ENCODE measurements at places on chromosomes 4 and X. TPM values are rescaled to one million over a fixed set of nuclear protein-coding genes. Genes with fewer than 3 reads are reported as not detected.

Gene CXCL13
- not detected for total RNA-seq

Gene TEX13C
- not detected for total RNA-seq

Gene CPLX1
- 0.93 TPM for total RNA-seq

DNA sequence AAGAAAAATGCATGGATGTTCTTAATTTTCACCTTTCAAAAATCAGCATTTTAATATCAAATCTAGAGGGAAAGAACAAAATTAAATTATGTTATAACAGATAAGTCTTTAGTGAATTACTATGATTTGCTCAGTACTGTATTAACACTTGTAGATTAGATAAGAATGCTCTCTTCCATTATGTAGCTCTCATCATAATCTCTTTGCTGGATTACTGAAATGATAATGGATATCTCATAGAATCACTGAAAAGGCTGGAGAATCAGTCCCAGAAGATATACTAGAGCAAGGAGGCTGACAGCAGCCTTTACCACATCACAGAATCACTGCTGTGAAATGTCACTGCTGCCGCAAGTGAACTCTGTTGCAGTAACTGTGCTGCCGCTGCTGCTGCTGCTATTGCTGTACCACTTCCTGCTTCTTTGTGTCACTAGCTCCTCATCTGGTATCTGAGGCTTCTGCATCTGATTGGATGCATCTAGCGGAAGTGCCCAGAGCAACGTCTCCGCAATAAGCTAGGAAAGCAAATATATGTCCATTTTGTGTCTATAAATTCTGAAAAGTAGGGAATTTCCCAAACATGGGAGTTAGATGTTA, 738.2 kb downstream of the ADGRL3 start:
- DNase-seq: no peak

- no peak for DNase-seq
Observed at GRCh38 chrX:1502241-1502640, 34.7 kb downstream of the P2RY8 start.

DNA sequence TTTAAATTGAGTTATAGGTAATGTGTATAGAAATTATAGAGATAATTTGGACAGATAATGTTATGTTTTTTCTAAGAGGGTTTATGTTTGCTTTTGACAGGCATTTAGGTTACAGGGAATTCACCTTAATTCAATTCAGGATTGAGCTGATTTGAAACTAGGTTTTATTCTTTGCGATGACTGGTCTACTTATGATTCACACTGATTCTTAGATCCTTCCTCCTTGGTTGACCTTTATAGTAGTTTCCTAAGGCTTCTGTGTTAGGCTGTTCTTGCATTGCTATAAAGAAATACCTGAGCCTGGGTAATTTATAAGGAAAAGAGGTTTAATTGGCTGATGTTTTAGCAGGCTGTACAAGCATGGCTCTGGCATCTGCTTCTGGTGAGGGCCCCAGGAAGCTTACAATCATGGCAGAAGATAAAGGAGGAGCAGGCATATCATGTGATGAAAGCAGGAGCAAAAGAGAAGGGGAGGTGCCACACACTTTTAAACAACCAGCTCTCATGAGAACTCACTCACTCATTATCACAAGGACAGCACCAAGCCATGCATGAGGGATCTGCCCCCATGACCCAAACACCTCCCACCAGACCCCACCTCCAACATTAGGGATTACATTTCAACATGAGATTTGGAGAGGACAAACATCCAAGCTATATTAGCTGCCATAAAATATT, 155.0 kb upstream of the SFRP2 start:
- DNase-seq: no peak

GRCh38 chrX:131827935-131828334, 195.2 kb upstream of the STK26 start:
- peak; percentile 40 for DNase-seq

DNA sequence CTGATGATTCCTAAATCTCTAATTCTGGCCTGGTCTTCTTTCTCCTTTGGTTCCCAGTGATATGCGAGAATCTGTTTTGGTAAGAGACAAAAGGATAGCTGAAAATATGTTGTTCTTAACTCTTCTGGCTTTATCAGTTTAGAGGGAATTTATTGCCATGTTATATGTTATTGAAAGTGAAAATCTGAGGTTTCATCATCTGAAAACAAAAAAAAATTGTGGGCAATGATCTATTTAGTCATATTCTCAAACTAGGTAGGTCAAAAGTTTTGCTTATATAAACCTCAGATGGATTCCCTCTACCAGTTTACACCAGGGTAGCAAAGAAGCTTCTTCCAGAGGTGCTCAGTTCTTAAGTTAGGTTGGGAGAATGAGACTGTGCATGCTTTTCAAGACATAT, 103.6 kb downstream of the ITM2A start:
- no peak for DNase-seq

DNA sequence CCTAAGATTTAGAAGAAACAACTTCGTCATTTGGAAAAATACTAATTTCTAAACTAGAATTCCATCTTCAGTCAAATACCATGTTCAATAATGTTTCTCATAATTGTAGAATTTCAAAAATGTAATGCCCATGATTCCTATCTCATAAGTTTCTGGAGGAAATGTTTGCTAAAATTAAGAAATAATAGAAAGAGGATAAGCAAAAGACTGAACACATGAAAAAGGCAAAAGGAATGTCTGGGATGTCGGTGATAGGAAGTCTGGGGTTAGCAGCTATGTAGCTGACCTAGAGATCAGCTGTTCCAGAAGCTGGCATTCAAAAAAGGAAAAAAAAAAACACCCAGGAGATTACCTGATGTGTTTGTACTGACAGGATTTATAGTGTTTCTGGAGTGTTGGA, 18.9 kb upstream of the PCDH10 start:
- DNase-seq: no peak

DNA sequence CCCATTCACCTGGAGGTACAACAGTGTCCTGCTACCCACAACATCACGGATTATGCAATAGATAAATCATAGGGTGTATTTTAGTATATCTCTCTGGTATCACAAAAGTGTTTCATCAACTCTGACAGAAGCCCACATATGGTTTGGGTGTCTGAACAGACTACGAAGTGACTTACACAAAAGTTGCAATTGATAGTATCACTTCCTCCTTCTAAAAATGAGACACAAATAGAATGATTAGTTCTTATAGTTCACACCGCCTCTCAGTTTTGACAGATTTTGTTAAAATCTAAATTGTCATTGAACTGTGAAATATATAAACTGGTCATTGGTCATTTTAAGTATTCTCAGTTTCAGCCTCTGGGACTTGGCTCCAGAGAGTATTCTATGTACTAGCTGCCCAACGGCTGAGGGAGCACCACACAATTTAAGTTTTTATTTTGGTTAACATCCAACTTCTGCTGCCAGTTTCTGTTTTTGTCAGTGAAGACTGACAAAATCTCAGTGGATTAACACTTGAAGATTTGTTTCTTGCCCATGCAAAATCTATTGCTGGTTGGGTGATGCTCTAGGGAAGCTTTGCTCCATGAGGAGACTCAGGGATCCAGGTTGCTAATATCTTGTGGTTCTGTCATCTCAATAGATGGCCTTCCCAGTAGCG, 113.8 kb upstream of the PUDP start:
- DNase-seq: no peak

GRCh38 chr4:142408003-142408441, 438.1 kb downstream of the INPP4B start:
- no peak for DNase-seq

GRCh38 chr4:140330311-140330900, 43.0 kb upstream of the SCOC start:
- DNase-seq: no peak

DNA sequence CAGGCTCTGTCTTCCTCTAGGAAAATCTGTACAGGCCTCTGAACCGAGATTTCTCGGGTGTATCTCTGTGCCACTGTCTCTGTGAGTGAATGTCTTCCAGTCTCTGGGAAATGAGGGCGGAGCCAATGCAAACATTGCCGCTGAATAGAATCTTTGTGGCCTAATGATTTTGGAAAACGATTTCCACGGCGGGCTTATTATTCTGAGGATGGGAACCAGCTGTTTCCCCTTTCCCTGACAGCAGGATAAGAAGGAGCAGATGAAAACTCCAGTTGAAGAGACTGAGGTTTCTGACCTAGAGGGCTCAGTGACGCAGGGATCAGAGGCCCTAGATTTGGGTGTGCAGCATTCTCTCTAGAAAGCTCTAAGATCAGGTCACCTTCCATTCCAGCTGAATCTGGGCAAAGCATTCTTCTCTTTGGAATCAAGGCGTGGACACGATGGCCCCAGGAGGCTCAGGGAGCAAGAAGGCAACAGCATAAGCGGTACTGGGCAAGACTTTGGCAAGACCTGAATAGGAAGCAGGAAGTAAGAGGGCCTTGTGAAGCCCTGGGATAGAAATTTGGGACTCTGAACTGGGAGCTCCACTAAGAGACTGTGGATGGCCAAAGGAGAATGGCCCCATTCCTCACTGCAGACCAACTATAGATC, 47.3 kb downstream of the PJA1 start:
- no peak for DNase-seq
